ENCODE measurements at places on chromosomes 1 and 21. TPM values are rescaled to one million over a fixed set of nuclear protein-coding genes. Genes with fewer than 3 reads are reported as not detected.

GRCh38 chr1:199123615-199124014 is 484.8 kb downstream of the PTPRC start:
- peaks cover 6% of the 10 kb centered on the region for H3K36me3 ChIP-seq
- peaks cover 2% of the 10 kb centered on the region for H3K27me3 ChIP-seq
- peaks cover 9% of the 10 kb centered on the region for H3K4me1 ChIP-seq
- no peak overlapping the region for H3K4me3 ChIP-seq
- DNase-seq, result no peak
- H3K27ac ChIP-seq, result no peak overlapping the region

- no peak for DNase-seq
- no peaks in the 10 kb centered on the region for H3K27me3 ChIP-seq
- H3K27ac ChIP-seq, result no peak overlapping the region
- no peaks in the 10 kb centered on the region for H3K36me3 ChIP-seq
- no peaks in the 10 kb centered on the region for H3K4me1 ChIP-seq
Measured at GRCh38 chr1:10663678-10664035, 132.8 kb downstream of the CASZ1 start.

The ATAD3C gene
- 0.38 TPM for total RNA-seq

The AADACL3 gene
- total RNA-seq, result not detected

The FAM76A gene
- total RNA-seq, result 11.8 TPM

DNA sequence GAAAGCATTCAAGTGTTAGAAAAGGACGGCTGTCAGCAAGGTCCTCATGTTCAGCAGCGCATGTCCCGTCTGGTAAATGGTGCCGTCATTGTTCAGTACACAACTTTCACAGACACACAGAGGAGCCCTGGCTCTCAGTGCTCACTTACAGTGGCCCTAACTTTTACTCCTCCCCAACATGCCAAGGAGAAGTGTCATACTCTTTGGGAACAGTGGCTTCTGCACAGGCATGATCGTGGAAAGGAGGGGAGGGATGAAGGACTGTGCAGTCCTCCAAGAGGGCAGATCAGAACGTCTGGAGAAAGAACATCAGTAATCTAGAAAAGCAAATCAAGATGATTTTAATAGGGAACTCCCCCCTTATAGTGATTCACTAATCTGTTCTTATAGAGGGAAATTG is 3.8 kb upstream of the GRHL3 start:
- no peak overlapping the region for H3K27ac ChIP-seq
- H3K4me3 ChIP-seq, result no peak overlapping the region
- no peak for DNase-seq
- H3K36me3 ChIP-seq, result peaks cover 1% of the 10 kb centered on the region
- peaks cover 22% of the 10 kb centered on the region for H3K4me1 ChIP-seq
- peaks cover 46% of the 10 kb centered on the region for H3K27me3 ChIP-seq

The DENND2C gene
- total RNA-seq, result 0.35 TPM

DNA sequence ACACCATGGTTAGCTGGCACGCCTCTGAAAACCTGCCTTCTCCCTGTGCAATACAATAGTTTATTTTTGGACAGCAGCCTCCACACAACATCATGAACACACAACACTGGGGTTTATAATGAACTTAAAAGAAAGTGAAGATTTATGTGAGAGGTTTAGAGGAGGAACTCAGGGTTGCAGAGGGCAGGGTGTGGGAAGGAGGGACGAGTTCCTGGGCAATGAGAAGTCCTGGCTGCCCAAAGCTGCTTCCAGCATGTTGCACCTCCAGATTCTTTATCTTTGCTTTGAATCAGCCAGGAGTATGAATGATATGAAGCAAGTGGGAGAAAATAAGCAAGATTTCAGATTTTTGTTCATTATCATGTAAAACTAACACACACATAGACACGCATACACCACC is 11.3 kb upstream of the LRRC8D start:
- no peak overlapping the region for H3K4me3 ChIP-seq
- DNase-seq, result no peak
- H3K4me1 ChIP-seq, result no peaks in the 10 kb centered on the region

DNA sequence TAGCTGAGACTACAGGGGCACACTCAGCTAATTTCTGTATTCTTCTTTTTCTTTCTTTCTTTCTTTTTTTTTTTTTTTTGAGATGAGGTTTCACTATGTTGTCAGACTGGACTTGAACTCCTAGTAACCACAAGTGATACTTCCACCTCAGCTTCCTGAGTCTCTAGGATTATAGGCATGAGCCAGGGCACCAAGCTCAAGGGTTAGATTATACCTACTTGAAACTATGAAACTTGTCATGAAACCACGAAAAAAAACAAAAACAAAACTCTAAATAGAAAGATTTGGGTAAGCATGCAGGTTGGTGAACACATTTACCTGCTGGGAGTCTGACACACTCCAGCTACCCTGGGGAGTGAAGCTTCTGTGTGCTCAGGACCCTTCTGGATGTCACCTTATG is 2250.4 kb downstream of the MRPL39 start:
- H3K27ac ChIP-seq, result no peak overlapping the region
- DNase-seq, result no peak
- H3K4me3 ChIP-seq, result no peak overlapping the region

- H3K27ac ChIP-seq, result no peak overlapping the region
- no peak for DNase-seq
- peaks cover 39% of the 10 kb centered on the region for H3K36me3 ChIP-seq
- no peak overlapping the region for H3K4me3 ChIP-seq
- no peaks in the 10 kb centered on the region for H3K27me3 ChIP-seq
Measured at GRCh38 chr1:21707086-21707840, 38.1 kb upstream of the RAP1GAP start.

- H3K36me3 ChIP-seq, result no peaks in the 10 kb centered on the region
- no peak within 1 kb of the TSS for H3K27ac ChIP-seq
- no peak within 1 kb of the TSS for H3K4me3 ChIP-seq
Measured at GRCh38 chr1:103108376-103109150, at the start of gene COL11A1. Gene COL11A1 (minus strand): TSS chr1:103108522. CDS start chr1:103108178, 344 bp downstream.

The IL19 gene
- not detected for total RNA-seq

DNA sequence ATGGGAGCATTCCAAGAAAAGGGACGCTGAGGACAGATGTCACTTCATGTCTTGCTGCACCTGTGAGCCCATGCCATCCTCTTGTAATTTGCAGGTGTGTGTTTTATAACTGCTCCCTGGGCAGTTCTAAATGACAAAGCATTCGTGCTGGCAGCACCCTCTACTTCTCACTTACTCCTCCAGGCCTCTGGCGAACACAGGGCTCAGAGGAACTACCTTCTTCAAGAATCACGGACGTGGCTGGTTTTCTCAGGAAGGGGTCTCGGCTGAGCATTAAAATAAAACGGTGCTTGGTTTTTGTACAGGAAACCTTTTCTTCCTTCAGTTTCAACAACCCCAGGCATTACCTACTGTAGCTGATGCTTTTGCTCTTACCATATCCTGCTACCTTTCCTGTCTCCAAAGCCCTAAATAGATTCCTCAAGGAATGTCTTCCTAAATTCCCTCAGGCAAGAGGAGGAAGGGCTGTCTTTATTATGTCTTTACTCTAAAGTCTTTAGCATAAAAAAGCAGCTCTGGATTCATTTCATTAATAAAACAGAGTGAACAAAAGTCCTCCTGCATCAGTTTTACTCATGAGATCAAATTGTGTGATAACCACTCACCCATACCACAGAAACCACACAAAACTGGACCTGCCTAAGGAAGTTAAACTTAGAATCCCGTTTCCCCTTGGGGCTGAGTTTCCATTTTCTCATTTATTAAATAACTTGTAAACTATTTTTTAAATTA is 79.0 kb upstream of the MAP10 start:
- H3K4me3 ChIP-seq, result no peak overlapping the region
- no peak for DNase-seq
- H3K27ac ChIP-seq, result no peak overlapping the region
- peaks cover 10% of the 10 kb centered on the region for H3K4me1 ChIP-seq

DNA sequence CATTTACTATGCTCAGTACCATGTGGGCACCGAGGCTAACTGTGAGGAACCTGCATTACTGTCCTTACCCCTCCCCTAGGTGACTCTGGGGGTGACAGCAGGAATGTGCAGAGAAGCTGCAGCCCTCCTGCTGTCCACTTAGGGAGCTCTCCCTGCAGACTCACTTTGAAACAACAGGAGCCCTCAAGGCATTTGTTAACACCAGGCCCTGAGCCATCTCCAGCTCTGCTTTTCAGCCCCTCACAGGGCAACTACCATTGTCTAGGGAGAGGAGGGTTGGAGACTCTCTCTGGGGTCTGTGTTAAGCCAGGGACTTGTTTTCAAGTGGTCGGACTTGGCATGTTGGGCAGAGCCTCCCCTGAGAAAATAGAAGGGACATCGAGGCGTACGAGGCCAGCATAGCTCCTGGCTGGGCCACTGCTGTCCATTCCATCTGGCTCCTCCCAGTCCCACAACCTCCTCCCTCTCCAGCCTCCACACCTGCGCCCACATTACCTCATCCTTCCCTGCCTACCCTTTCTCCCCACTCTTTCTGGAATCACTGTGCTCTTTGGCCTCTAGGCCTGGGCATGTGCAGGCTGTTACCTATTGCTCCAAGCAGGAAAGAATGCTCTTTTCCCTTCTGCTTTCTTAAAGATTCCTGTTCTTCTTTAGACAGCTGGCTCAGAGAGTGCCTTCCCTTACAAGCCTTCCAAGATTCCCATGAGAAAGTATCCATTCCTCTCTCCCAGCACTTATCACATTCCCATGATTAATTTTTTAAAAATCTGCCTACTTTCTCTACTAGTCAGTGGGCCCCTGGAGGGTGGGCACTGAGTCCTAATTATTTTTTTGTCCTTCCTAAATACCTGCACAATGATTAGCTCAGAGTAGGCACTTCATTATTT is 102.7 kb upstream of the GCLM start:
- H3K4me1 ChIP-seq, result peaks cover 10% of the 10 kb centered on the region
- H3K27me3 ChIP-seq, result peaks cover 11% of the 10 kb centered on the region
- no peaks in the 10 kb centered on the region for H3K36me3 ChIP-seq

- H3K4me1 ChIP-seq, result peaks cover 26% of the 10 kb centered on the region
- H3K27me3 ChIP-seq, result peaks cover 2% of the 10 kb centered on the region
- H3K36me3 ChIP-seq, result no peaks in the 10 kb centered on the region
- DNase-seq, result no peak
- no peak overlapping the region for H3K4me3 ChIP-seq
- no peak overlapping the region for H3K27ac ChIP-seq
Measured at GRCh38 chr21:36425286-36425685, 40.1 kb downstream of the CHAF1B start.

The NUDC gene
- total RNA-seq, result 88.8 TPM

- DNase-seq, result no peak
- H3K27me3 ChIP-seq, result peaks cover 9% of the 10 kb centered on the region
- H3K4me3 ChIP-seq, result no peak overlapping the region
- H3K27ac ChIP-seq, result no peak overlapping the region
- no peaks in the 10 kb centered on the region for H3K36me3 ChIP-seq
- H3K4me1 ChIP-seq, result no peaks in the 10 kb centered on the region
Measured at GRCh38 chr1:208131621-208132286, 112.4 kb downstream of the PLXNA2 start.

DNA sequence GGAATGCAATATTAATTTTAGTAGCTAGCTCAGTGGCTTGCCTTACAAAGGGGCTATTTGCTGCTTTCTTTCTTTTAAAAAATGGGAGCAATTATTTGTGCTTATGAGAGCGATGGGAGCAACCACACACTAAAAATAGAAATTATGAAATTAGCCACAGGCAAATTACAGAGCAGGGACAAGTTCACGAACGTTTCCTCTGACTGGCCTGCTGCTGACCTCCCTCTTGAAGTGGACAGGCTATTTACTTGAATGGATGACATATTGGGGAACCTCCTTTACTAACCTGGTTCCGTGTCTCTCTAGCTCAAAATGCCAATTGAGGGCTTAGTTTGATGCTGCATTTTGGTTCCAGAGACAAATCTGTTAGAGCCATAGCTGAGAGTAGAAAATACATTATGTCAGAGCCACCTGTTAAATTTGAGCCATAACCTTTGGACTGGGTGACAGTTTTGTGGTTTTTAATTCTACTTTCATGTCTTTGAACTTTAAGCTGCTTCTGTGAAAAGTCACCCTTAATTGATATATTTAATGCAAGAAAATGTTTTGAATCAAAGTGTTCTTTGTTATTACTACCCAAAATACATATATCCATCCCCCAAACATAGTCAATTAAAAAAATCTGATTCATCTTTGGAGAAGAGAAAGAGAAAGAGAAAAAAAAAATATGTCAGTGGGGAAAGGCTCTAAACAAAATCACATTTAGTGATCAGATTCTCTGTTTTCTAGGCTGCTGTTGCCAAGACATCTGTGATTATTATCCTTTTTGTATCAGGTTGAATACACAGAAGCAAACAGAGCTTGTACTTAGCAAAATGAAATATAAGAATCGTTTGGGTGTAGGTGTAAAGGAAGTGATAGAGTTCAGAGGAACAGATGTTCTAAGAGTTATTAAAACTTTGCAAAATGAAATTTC is 351.9 kb downstream of the ADGRL2 start:
- no peaks in the 10 kb centered on the region for H3K4me1 ChIP-seq
- DNase-seq, result no peak
- no peaks in the 10 kb centered on the region for H3K27me3 ChIP-seq
- no peak overlapping the region for H3K27ac ChIP-seq
- no peaks in the 10 kb centered on the region for H3K36me3 ChIP-seq

DNA sequence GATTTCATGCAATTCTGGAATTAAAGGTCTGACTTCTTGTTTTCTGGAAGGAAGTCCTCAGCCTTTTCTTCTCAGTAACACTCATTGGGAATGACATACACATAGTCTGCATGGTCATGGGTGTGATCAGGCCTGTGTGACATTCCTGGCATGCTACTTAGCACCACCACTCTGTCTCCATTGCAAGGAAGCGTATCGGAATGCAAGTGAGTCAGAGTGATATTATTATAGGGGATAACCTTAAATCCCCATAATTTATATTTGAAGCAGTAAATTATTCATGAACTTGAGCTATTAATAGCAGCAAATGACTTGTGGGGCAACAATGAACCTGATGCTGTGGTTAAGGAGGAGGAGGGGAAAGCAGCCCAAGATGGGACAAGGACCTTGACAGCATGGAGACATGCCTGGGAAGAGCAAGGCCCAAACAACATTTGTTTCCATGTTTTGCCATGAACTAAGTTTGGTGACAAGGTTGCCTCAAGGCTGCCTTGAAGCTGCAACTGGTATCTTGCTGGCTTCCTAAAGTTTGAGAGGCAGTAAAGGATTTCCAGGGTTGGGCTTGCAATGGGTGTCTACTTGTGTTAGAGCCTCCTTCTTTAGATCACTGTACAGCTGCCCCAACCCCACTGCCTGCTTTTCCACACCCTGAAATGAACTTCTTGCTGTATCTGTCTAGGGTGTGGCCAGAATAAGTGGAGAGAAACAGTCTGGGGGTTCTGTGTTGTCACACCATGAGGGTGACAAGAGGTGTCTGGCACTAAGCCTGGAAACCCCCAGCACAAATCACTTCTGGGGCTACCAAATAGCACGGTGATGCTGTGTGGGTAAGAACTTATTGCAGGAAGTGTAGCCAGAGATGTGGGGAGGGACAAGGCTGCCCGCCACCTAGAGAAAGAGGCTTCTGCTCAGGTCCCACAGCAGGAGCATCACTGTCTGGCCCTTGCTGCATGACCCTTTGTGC is 4.6 kb downstream of the MAB21L3 start:
- H3K27me3 ChIP-seq, result peaks cover 10% of the 10 kb centered on the region
- DNase-seq, result no peak
- no peaks in the 10 kb centered on the region for H3K4me1 ChIP-seq
- H3K27ac ChIP-seq, result no peak overlapping the region

GRCh38 chr1:212247179-212247721 is 38.0 kb upstream of the PPP2R5A start:
- H3K36me3 ChIP-seq, result peaks cover 2% of the 10 kb centered on the region
- no peak overlapping the region for H3K4me3 ChIP-seq
- DNase-seq, result no peak
- no peak overlapping the region for H3K27ac ChIP-seq
- no peaks in the 10 kb centered on the region for H3K27me3 ChIP-seq

Data from activated CD8-positive, alpha-beta memory T cell treated with anti-CD3 and anti-CD28 coated beads, Interleukin-2, amount 10 ng/mL, durations not matched to agents 7 days and 5 days (primary cell).